ENCODE measurements at places on chromosomes 7 and 10. TPM values are rescaled to one million over a fixed set of nuclear protein-coding genes. Genes with fewer than 3 reads are reported as not detected.

DNA sequence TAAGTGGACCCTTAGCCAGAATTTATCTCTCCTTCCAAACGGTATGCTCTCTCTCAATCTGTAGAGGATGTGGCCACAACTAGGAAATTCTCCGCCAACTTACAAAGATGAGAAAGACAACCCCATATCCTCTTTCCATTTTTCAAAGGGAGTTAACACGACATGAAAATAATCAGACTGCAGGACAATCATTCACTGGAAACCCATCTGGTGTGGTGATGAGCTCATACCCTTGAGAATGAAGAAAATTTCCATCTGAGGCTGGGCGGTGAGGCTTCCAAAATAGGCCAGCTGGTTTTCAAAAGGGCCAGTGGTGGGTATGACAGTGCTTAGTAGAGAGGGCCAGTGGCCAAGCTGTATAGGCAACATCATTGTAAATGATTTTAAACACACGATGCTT, 369.6 kb downstream of the FRMD4A start:
- peak; percentile 98 for DNase-seq
- no peaks in the 10 kb centered on the region for H3K27me3 ChIP-seq
- H3K27ac ChIP-seq: peak overlapping the region; percentile 81
- H3K4me1 ChIP-seq: peaks cover 15% of the 10 kb centered on the region
- H3K36me3 ChIP-seq: no peaks in the 10 kb centered on the region

DNA sequence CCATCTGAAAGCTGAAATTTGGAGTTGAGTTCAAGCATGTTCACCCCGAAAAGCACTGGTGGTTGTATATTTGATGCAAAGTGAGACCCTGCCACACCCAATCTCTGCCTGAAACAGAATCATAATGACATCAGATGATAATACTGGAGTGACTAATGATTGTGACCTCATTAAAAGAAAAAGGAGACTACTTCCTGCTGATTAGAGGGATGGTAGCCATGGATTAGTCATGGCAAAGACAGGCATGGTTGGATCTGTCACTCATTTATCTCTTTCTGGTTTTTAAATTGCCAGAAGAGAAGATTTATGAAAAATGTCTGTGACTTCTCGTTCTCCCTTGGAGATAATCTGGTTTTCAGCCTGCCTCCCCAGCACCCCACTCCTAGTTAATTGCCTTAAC, 101.2 kb downstream of the BAMBI start:
- H3K27ac ChIP-seq: no peak overlapping the region
- H3K27me3 ChIP-seq: no peaks in the 10 kb centered on the region
- no peak overlapping the region for H3K4me3 ChIP-seq
- no peaks in the 10 kb centered on the region for H3K36me3 ChIP-seq
- 0 out of 2 replicates have a peak, but pooled peaks cover 1% of the 10 kb centered on the region for H3K4me1 ChIP-seq
- DNase-seq: peak; percentile 13

DNA sequence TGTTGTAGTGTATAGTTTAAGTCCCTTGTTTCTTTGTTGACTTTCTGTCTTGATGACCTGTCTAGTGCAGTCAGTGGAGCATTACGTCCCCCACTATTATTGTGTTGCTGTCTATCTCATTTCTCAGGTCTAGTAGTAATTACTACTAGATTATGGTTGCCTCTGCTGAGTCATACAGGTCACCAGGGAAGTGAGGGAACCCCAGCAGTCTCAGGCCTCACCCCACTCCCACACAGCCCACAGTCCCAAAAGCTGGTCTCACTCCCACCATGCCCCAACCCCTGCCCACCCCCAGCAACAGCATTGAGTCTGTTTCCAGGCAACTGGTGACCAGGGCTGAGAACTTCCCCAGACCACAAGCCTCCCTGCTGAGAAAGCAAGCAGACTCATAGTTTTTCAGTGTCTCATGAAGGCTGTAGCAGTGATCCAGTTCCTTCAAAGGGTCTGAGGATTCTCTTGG, 88.0 kb downstream of the PLXDC2 start:
- H3K4me1 ChIP-seq: peaks cover 7% of the 10 kb centered on the region
- no peaks in the 10 kb centered on the region for H3K27me3 ChIP-seq
- H3K4me3 ChIP-seq: no peak overlapping the region
- DNase-seq: peak; percentile 61
- no peak overlapping the region for H3K27ac ChIP-seq

- H3K27ac ChIP-seq: no peak overlapping the region
- peaks cover 22% of the 10 kb centered on the region for H3K27me3 ChIP-seq
- no peaks in the 10 kb centered on the region for H3K36me3 ChIP-seq
- H3K4me1 ChIP-seq: no peaks in the 10 kb centered on the region
- no peak for DNase-seq
Observed at GRCh38 chr10:47277352-47278151, 22.4 kb upstream of the GDF10 start.

DNA sequence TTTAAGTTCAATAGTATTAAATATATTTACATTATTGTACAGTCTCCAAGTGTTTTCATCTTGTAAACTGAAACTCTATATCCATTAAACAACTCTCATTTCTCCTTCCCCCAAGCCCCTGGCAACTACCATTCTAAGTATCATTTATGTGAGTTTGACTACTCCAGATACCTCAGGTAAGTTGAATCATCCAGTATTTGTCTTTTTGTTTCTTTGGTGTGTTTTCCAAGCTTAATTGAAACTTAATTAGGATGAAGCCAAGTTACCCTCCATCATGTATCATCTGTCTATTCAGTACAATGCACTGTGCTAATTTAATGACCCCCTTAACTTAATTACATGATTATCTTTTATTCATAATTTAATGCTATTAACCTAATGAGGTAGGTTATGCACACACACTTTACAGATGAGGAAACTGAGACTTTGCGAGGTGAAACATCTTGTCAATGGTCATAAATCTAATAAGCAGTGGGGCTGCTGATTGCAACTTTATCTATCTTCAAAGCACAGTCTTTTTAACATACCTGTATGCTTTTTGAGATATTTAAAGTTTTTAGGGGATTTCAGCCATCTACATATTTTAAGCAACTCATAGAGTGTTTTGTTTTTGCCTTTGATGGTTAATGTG, 663 bp downstream of the MACC1 start:
- no peak for DNase-seq
- H3K4me3 ChIP-seq: no peak overlapping the region
- H3K27ac ChIP-seq: no peak overlapping the region

GRCh38 chr10:33329178-33329577, 5.3 kb downstream of the NRP1 start:
- peaks cover 9% of the 10 kb centered on the region for H3K4me1 ChIP-seq
- H3K27ac ChIP-seq: no peak overlapping the region
- H3K36me3 ChIP-seq: peaks cover 4% of the 10 kb centered on the region
- H3K4me3 ChIP-seq: no peak overlapping the region
- H3K27me3 ChIP-seq: no peaks in the 10 kb centered on the region

DNA sequence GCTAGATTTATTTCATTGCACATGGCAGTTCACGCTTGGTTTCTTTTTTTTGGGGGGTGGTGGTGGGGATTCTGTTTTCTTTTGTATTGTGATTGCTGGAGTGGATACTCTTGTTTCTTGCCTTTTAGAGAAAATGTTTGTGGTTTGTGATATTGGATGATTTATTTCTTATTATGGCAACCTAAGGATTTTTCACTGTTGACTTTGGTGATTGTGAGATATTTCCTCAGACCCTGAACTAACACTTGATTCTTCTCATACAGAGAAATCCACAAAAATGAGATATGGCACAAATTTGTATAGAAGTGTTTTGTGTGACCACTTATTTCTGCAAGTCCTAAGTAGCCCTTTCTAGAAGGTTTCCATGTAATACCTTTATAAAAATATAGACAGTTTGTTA, 871.1 kb downstream of the LRMDA start:
- DNase-seq: no peak
- H3K27ac ChIP-seq: no peak overlapping the region
- no peaks in the 10 kb centered on the region for H3K36me3 ChIP-seq
- no peaks in the 10 kb centered on the region for H3K27me3 ChIP-seq

GRCh38 chr7:1382553-1383397, 76.5 kb downstream of the MICALL2 start:
- peaks cover 58% of the 10 kb centered on the region for H3K27me3 ChIP-seq
- no peak for DNase-seq
- no peaks in the 10 kb centered on the region for H3K36me3 ChIP-seq
- H3K4me1 ChIP-seq: no peaks in the 10 kb centered on the region

DNA sequence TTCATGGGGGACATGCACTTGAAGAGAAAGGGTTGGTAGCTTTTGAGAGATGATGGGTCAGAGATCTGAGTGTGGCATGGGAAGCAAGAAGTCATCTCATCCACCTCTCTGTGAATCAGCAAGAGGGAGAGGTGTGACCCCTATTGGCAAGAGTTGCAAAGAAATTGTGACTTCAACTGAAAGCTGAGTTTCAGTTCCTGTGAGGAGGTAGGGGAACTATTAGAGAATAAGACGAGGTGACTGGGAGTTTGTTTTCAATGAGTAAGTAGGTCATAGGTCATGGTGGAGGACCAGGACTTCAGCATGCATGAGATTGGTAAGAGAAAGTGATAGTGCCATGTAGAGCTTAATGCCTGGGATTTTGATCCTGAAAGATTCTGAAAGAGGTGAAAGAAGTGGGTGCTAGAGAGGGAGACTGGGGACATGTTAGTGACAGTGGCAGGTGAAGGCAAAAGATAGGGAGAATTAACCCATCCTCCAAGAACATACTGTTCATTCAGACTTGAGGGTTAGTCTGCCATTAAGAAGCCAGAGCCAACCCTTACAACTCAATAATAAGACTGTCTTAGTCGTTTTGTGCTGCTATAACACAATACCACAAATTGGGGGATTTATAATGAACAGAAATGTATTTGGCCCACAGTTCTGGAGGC, 75.5 kb upstream of the CAPZA2 start:
- H3K27me3 ChIP-seq: no peaks in the 10 kb centered on the region
- DNase-seq: peak; percentile 46
- H3K36me3 ChIP-seq: no peaks in the 10 kb centered on the region
- peaks cover 4% of the 10 kb centered on the region for H3K4me1 ChIP-seq

- DNase-seq: no peak
- H3K4me1 ChIP-seq: no peaks in the 10 kb centered on the region
- no peak overlapping the region for H3K27ac ChIP-seq
- no peak overlapping the region for H3K4me3 ChIP-seq
Observed at GRCh38 chr10:7045891-7046599, 364.8 kb downstream of the SFMBT2 start.

GRCh38 chr7:101717628-101718357, 88.7 kb upstream of the MYL10 start:
- H3K4me3 ChIP-seq: no peak overlapping the region
- H3K27me3 ChIP-seq: peaks cover 4% of the 10 kb centered on the region
- DNase-seq: peak; percentile 86

DNA sequence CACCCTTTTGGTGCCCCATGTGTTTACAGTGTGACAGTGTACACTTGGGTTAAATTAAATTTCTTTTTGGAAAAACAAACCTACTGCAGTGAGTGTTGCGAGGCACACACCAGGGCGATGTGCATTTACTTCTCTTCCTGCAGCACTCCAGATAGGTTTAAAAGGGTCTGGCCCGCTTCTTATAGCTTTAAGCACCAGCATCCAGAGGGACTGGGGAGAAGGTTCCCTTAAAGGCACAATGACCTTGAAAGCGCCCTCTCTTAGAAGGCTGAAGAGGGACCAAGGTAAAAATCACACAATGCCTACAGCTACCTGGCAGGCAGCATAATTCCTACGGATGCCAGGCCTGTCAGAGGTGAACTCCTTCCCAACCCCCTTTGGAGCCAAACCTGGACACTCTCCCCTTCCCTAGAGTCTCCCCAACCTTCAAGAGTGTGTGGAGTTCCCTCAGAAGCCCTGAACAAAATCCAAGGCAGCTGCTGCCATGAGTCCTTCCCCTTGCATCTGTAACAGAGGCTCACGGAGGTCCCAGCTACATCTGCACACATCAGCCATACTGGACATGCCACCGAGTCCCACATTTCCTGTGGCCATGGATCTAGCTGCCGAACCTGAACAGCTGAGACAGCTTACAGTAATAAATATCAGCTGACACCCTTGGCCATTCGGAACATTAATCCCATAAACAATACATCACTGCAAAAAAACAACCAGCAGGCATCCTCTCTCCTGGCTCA, 33.2 kb downstream of the TRIM8 start:
- no peaks in the 10 kb centered on the region for H3K27me3 ChIP-seq
- H3K27ac ChIP-seq: peak overlapping the region; percentile 99
- DNase-seq: no peak
- H3K4me3 ChIP-seq: no peak overlapping the region

Gene TRIM50
- polyA plus RNA-seq: not detected

Gene MMP21
- polyA plus RNA-seq: not detected

Gene SP4
- polyA plus RNA-seq: 0.85 TPM

Gene OR9A2
- not detected for polyA plus RNA-seq

Gene AOAH
- polyA plus RNA-seq: not detected

Gene TRIM74
- polyA plus RNA-seq: 0.11 TPM

Gene LIPM
- not detected for polyA plus RNA-seq

Gene VWA2
- polyA plus RNA-seq: not detected

Gene IDI1
- 23.9 TPM for polyA plus RNA-seq

Measured in IMR-90 (cell line).